ENCODE measurements at places on chromosomes 3 and 15. TPM values are rescaled to one million over a fixed set of nuclear protein-coding genes. Genes with fewer than 3 reads are reported as not detected.
A peak's percentile ranks its signal among the peaks of the same experiment; 100 is the strongest.

GRCh38 chr3:20842594-20843436, 656.8 kb upstream of the SGO1 start:
- DNase-seq: no peak

DNA sequence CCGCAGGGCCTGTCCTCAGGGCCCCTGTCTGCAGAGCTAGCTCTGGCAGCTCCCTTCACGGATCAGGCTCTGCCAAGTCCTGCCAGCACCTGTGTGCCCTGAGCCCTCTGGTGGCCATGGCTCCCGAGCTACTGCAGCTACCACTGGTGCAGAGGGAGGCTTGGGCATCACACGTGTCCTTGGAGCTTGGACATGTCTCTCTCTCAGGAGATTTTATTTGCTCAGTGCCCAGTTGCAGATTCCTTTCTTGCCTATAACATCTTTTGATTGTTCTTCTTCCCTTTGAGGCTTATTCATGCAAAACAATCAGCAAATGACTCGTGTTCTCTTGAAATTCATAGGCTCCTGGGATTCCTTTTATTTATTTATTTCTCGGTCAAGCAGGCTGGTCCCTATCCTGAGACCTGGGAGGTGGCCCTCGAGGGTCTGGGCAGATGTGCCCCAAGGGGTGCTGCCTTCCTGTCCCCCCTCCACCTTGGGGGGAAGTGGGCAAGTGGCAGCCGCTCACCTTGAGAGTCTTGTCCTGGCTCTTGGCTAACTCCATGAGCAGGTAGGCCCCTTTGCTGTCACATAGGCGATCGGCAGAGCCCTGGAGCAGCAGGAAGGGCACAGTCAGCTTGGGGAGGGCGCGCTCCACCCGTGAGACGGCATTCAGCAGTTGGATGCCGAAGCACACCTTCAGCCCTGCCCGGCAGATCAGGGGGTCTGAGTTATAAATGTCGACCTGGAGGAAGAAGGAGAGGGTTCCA, 21.9 kb downstream of the ABTB1 start:
- no peak for DNase-seq

GRCh38 chr3:53704363-53704725, 141.9 kb downstream of the CHDH start:
- peak; percentile 46 for DNase-seq

DNA sequence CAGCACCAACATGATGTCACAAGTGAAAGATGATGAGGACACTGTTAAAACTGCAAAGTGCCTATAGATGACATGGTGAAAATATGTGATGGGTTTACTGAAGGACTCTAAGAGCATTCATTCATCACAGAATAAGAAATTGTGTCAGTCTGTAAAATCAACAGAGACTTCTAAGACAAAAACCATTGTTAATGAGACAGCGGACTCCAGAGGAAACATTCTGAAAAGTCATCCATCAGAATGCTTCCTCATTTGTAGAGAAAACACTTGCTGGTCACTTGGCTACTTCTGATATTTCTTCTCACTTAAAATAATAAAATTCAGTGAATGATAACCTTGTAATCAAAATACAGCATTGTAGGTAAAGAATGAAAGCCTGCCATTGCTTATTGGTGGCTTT, 7.3 kb downstream of the PLSCR4 start:
- no peak for DNase-seq

GRCh38 chr15:80288131-80288530, 36.1 kb upstream of the CTXND1 start:
- no peak for DNase-seq

DNA sequence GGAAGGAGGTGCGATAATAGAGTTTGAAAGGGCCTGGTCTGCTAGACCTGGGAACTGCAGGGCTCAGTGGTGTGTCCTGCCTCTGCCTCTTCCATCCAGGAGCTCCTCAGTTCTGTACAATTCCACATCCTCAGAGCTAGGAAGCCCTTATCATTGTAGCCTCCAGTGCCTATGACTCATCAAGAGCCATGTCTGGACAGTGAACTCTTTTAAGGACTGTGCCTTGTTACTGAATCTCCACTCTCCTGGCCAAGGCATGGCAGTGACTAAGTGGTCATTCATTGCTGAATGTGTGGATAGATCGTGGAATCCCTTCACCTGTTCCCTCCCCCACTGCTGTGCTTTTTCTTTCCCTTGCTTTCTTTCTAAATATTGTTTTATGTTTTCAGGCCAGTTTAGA, 2.9 kb downstream of the TIMP4 start:
- peak; percentile 84 for DNase-seq

GRCh38 chr3:49772703-49773102, 13.6 kb downstream of the IP6K1 start:
- no peak for DNase-seq

GRCh38 chr3:38626171-38626570, 23.3 kb downstream of the SCN5A start:
- DNase-seq: no peak

DNA sequence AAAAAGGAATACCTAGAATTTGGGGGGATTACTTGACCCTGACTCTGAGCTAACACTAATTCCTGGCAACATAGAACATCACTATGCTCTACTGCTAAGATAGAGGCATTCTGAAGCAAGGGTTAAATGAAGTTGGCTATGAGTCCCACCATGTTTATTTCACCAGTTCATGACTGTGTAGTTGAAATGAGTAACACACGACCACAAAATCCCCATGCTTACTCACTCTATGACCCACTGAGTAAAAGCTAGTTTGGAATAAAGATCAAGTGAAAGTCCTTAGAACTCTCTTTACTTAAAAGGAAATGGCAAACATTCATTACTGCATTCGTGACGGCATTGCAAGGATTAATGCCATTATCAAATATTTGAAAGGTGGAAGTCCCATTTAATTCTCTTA, 47.4 kb downstream of the MRPL46 start:
- DNase-seq: no peak

GRCh38 chr3:162443376-162443775, 946.8 kb downstream of the OTOL1 start:
- no peak for DNase-seq

- DNase-seq: peak; percentile 39
Measured at GRCh38 chr3:4581124-4581424, 87.9 kb downstream of the ITPR1 start.

- no peak for DNase-seq
Measured at GRCh38 chr15:94335616-94336015, 104.3 kb downstream of the MCTP2 start.

- DNase-seq: no peak
Measured at GRCh38 chr15:68063606-68064005, 9.5 kb downstream of the PIAS1 start.

- no peak for DNase-seq
Measured at GRCh38 chr3:97360804-97361203, 403.8 kb upstream of the ARL6 start.

GRCh38 chr15:74793135-74794028, 11.5 kb downstream of the CSK start:
- no peak for DNase-seq

- DNase-seq: no peak
Measured at GRCh38 chr3:106227068-106227467, 358.3 kb upstream of the CBLB start.

GRCh38 chr3:141039589-141039988, 11.6 kb upstream of the SPSB4 start:
- no peak for DNase-seq

DNA sequence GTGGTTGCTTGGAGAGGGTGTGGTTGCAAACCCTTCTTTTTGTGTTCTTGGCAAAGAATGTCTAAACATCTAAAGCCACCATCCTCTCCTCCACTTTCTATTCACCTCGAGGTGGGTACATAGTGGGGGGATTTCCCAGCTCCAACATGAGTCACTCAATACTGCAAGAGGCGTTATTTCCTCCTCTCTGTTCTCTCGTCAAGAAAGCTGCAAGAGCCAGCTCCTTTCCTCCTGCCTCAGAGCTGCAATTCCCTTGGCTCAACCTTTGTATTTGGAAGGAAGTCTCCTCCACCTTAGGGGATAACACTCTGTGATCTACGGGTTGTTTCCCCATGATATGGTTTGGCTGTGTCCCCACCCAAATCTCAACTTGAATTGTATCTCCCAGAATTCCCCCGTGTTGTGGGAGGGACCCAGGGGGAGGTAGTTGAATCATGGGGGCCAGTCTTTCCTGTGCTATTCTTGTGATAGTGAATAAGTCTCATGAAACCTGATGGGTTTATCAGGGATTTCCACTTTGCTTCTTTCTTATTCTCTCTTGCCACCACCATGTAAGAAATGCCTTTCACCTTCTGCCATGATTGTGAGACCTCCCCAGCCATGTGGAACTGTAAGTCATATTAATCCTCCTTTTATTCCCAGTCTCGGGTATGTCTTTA, 138.4 kb downstream of the PLCL2 start:
- no peak for DNase-seq

DNA sequence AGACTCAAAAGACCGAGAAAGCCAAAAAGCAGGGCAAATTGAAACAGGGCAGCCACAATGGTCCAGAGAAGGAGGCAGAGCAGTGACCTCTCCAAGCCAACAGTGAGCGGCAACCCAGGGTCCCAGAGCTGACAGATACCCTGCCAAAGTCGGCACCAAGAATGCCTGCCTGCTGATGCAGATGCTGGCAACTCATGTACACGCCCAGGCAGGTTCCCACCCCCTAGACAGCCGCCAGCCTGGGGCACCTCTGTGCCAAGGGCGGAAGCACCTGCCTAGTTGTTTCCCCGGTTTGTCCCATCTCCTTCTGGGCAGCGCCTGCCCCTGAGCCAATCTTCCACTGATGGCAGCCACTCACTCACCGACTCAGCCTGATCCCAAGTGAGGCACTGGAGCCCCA, 22.1 kb downstream of the KLHL25 start:
- DNase-seq: no peak

DNA sequence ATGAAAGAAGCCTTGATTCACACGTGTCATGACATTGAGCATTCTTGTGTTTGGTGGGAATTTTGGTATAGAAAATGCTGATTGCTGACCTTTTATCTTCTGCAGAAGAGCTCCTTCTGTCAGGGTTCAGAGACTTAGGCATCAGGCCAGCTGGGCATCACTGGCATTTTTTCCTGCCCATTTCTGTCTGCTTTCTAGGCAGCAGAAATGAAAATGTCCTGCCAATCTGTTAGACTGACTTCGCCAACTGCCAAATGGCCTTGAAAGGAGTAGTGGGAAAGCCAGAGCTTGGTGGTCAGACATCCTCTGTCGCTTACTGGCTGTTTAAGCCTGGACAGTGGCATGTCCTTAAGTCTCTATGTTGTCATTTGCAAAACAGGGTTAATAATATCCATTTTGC, 57.4 kb downstream of the EEFSEC start:
- no peak for DNase-seq

- no peak for DNase-seq
Measured at GRCh38 chr3:192128922-192129321, 598.4 kb downstream of the FGF12 start.

DNA sequence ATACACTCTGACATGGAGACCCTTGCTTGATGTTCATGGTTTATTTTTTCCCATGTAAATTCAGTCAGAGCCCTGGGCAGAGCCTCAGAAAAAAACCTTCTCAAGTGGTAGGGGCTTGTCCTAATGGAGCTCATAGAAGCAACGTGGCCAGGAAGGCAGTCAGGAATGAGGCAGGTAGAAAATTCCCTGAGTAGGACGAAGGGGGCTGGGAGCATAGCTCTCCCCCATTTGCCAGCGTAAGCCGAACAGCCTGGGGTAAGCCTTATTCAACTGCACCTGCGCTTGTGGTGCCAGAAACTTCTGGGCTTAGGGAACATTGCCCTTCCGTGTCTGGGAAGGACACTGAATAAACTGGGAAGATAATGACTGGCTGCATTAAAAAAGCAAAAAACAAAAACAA, 238.5 kb upstream of the ROPN1 start:
- DNase-seq: no peak

DNA sequence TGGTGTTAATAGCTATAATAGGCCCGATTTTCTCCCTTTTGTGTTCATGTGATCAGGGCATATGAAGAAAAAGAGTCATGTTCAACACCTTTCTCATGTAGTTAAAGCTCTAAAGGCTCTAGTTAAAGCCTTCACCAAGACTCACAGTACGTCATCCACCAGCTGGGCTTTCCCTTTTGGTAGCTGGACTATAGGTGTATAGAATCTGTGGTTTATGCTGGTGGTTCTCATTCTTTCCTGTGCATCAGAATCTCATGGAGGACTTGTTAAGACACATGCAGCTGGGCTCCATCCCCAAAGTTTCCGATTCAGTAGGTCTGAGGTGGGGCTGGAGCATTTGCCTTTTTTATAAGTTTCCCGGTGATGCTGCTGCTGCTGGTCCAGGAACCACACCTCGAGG, 31.0 kb downstream of the CFAP91 start:
- DNase-seq: no peak

DNA sequence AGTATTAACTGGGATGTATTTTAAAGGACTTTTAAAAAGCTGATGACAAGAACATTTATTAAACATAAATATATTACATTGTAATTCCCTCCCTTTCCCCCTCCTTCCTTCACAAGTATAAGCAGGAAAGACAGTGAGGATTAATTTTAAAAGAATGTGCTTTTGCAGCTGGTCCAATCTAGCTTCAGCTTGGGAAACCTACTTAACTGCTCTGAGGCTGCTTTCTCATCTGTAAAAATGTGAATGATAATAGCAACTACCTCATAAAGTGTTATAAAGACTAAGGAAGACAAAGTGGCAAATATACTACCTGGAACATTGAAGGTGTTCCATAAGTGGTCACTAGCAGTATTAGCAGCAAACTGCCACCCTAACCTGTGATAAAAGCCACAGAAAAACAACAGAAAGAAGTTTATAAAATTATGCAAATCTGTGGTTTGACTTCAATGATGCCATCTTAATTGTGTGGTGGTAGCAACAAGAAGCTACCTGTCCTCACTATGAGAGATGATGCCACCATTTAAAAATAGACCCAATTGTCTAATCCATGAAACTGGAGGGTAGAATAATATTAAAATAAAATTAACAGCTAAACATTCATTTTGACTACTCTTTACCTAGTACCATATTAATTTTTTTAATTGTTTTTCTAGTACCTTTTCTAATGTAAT, 20.0 kb downstream of the DHX36 start:
- no peak for DNase-seq

GRCh38 chr15:90130291-90130690, 28.0 kb upstream of the IDH2 start:
- no peak for DNase-seq

Gene MESP1
- total RNA-seq: 1.9 TPM

Gene PIGZ
- total RNA-seq: 8.1 TPM

Gene RASGRP1
- total RNA-seq: 4.5 TPM

Gene EIF1B
- 23.3 TPM for total RNA-seq

Gene NR2E3
- total RNA-seq: 0.09 TPM

Gene GLDN
- total RNA-seq: 0.07 TPM

Gene RPP25
- total RNA-seq: 21.1 TPM

Gene TBC1D5
- total RNA-seq: 66.6 TPM

Gene ANKRD34C
- total RNA-seq: not detected

Gene LIPC
- total RNA-seq: not detected

Gene DAZL
- total RNA-seq: not detected

Gene MUSTN1
- 1.9 TPM for total RNA-seq

Gene IQCF6
- not detected for total RNA-seq

Gene CCDC13
- 3.3 TPM for total RNA-seq

Gene SAMMSON
- not detected for total RNA-seq
